ENCODE measurements at places on chromosomes 7 and 10.

DNA sequence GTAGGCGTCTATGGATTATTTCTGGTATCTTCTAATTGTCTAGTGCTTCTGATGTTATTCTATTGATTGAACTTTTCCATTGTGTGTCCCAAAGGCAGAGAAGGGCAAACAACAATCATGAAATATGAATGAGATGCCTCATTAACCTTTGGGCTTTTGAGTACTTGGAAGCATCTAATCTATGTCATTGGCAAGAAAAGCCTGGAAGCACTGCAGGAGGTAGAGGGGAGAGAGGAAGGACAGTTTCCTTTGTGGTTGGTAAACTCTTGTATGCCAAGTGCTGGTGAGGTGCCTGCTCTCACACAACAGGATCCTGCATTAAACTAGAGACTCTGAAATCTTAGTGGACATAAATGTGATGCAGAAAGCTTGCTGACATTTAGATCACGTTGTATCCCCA lies 155.2 kb upstream of the TPK1 start:
- no peak for DNase-seq

GRCh38 chr7:30280631-30281030 lies 3.8 kb upstream of the ZNRF2 start:
- no peak for DNase-seq

DNA sequence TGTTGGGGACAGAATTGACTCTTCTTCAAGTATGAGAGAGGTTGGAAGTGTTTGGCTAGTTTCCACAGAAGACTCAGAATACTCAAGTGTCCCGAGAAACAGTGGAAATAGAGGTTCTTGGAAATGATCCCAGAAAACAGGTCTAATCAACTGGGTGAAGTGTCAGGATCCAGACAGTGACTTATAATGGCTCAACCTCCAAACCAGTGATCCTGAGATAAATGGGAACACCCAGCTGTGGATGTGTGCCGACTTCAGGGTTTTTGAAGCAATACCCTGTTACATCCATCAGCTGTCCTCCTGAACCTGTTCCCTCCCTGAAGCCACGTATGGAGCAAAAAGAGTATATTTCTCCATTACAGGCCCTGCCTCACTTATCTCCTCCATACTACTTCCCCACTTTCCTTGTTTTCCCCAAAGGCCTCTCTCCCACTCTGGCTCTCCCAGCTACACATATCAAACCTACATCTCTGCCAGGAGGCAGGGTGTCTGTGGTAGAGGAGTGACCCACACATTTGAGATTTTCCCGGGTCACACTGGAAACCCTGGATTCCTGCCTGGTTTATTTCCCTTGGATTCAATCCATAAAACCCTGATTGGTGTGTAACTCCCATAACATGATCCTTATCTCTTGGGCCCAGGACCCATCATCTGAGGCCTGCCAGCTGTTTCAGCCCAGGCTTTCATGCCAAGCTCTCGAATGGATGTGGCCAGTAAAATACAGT lies 17.6 kb upstream of the ELOVL3 start:
- no peak for DNase-seq

GRCh38 chr7:56028942-56029630 lies 22.2 kb downstream of the PSPH start:
- no peak for DNase-seq

GRCh38 chr7:40474790-40475680 lies 340.2 kb downstream of the SUGCT start:
- no peak for DNase-seq

- peak; percentile 53 for DNase-seq
These were observed 38.5 kb downstream of the MTURN start for GRCh38 chr7:30173058-30173897.

DNA sequence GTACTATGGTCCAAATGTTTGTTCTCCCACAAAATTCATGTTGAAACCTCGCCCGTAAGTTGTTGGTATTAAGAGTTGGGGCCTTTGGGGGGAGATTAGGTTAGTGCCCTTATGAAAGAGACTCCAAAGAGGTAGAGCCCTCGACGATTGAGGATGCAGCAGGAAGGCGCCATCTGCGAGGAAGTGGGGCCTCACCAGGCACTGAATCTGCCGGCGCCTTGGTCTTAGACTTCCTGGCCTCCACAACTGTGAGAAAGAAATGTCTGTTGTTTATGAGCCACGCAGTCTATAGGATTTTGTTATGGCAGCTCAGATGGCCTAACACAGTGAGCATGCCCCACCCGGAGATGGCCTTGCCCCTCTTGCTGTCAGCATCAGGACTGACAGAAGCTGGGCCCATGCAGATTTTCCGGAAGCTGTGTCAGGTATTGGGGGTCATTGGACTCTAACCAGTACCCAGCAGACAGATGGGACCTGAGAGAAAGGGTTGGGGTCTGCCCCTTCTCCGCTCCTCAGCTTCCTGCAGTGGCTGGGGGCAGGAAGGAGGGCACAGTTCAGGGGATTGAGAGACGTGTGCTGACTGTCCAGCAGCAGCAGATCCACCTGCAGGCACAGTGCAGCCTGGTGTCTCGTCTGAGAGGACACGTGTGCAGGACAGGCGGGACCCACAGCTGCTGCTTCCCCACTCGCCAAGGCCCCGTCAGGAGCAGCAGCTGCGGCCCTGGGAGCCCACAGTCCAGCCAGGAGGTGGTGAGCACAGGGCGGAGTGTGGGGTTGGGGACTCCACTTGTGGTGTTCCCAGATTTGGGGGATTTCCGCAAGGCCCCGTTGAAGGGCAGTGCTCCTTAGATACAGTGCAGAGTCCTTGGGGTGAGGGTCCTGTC lies 47.8 kb downstream of the MGMT start:
- DNase-seq, result no peak

DNA sequence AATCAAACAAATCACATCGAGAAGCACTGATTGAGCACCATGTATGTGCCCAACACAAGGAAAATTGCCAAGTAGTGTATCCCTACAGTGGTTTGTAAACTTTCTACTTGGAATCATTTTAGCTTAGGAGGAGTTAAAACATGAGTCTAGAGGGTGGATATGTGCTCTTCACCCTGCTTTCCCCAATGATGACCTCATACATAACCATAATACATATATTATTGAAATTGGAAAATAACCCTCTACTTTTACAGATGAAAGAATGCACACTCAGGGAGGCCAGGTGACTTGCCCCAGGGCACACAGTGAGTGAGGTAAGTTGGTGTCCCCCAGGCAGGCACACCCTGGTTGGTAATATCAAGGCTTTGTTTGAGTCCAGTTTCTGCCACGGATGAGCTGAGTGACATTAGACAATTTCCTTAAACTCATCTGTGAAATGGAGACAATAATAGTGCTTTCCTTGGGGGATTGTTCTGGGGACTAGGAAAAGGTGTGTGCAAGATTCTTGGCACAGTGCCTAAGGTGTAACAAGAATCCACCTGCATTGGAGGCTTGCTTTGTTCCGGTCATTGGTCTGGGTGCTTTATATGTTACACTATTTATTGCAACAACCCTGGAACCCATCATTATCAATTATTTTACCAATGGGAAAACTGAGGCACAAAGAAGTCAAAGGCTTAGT lies 50.7 kb downstream of the BPGM start:
- no peak for DNase-seq

GRCh38 chr10:30125496-30125895 lies 66.1 kb upstream of the JCAD start:
- no peak for DNase-seq

GRCh38 chr7:947391-948210 lies 6.9 kb downstream of the ADAP1 start:
- peak; percentile 48 for DNase-seq

DNA sequence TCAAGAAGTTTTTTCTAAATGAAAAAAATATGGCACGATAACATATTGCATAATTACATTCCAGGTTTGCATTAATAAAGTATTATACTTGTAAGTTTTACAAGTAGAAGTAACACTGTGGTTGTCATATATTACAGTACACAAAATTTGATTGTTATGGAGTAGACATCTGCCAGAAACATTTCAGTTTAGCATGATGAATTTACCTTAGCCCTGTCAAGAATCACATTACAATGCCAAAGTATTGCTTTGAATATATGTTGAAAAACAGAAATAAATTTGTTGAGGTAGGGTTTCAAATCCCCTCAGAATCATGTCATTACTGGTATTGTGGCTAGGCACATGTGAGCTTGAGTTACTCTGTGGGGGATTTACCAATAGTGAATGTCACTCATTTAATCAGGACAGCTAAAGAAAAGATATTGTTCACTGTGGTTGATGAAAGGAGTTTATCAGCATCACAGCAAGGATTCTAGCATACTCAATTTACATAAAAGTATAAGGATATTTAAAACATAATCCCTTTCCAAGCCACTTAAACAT lies 112.1 kb downstream of the MDFIC start:
- DNase-seq, result no peak

DNA sequence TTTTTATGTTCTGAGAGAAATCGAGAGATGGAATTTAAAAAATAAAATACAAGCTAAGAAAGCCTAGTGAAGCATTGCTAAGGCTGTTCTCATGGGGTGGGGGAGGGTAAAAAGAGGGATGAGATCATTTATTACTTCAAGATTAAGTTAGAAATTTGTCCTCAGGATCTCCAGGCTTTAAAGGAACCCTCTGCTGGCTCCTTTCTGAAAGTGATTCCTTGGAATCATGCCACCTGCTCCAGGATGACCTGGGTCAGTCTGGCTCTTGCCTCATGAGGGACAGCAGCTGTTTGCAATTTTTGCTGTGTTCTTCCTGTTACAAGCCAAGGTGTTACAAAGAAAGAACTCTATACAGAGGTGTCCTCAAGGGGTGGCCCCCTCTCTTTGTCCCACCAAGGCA lies 69.8 kb downstream of the CDK1 start:
- peak; percentile 38 for DNase-seq

- DNase-seq, result no peak
These were observed 65.1 kb downstream of the RSU1 start for GRCh38 chr10:16752099-16752498.

DNA sequence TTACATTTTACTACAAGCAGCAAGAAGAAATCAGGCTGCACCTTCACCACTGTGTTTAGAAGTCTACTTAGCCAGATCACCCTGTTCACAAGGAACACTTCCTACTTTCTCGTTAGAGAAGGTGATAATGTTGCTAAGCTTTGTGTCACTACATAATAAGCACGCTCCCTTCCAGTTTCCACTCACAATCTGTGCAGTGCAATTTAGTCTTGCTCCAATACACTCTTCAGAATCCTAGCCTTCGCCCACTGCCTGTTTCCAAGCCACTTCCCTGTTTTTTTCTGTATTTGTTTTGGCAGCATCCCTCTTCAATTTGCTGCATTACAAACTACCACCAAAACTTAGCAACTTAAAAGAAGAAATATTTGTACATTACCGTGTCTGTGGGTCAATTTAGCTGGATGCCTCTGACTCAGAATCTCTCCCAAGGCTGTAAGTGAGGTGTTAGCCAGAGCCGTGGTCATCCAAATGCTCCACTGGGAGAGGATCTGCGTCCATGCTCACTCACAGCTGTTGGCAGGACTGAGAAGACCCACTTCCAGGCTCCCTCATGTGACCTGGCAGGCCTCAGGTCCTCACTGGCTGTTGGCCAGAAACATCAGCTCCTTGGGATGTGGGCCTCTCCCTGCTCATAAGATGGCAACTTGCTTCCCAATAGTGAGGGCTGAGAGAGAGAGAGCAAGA lies 110.4 kb downstream of the PON1 start:
- no peak for DNase-seq

DNA sequence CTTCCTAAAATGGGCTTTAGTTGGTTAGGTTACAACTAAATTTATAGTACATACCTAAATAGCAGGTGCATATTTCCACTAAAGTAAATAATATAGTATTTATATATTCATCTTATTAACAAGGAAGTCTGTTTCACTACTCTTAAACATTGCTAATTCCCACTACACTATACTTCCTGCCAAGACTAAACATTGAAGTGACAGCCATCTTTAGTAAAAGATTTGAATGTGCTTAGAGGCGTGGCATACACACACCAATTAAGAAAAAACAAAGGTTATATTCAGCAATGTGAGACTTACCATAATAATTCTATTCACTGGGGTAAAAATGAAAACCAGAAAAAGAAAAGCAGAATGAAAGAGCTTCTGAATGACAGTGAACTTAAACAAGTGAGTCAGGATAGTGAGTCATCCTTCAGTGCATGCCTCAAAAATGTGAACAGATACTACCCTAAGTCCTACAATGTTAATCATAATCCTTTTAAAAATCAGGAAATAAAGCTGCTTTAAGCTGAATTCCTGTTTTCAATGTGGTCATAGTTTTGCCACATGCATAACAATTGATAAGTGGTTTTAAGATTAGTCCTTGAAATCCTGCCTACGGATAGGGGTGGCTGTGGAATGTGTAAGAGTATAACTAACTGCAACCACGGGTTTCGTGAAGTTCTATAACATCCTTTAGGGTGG lies 59.4 kb downstream of the USP6NL start:
- no peak for DNase-seq

DNA sequence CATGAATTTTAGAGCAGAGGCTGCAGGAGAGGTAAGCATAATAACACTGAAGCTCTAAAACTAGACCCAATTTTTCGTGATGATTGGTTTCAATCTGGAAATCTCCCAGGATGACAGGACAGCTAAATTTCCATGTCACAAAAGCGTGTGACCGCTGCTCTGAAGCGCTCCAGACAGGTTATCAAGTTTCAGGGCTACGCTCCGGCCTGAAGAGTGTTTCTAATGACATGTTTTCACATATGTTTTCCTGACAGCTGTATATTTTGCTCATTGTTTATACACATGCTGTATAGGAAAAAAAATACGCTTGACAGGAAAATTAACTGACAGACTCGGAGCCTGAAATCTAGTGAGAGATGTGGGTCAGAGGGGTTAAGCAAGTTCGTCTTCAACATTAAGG lies 219.8 kb upstream of the BMPER start:
- DNase-seq, result no peak

DNA sequence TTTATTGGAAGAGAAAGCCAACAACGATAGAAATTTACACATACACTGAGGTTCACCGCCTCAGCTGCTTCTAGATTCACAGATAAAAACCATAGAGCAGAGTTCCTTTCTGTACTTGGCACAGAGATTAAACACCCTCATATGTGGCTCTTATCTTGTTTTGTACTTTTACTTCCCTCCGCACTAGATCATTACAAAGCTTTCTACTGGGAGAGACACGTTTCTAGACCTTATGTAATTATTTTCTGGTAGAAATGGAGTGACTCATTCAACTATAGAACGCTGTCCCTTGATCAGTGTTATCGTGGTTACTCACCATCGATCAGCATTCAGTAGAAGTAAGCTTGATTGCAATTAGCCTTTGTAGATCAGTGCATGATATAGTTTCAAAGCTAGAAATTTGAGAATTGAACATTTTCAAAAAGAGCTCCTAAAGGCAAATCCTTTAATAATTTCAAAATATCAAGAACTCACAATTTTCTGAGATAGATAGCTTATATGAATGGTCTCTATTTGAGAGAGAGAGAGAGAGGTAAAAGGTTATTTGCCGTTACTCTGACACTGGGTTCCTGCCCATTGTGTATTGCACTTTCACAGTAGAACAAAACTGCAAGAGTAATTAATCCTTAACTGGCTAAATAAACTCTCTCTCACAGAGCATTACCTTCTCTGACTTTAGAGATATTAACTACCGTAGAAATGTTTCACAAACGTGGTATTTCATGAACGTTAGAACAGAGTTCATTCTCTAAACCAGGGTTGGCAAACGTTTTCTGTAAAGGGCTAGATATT lies 26.1 kb upstream of the DNAJC1 start:
- DNase-seq, result no peak
